ENCODE measurements at places on chromosomes 12 and 14. TPM values are rescaled to one million over a fixed set of nuclear protein-coding genes. Genes with fewer than 3 reads are reported as not detected.

The CFAP54 gene
- 2.6 TPM for total RNA-seq

The SLC25A47 gene
- total RNA-seq: not detected

The FOXA1 gene
- total RNA-seq: not detected

The ADGRD1 gene
- not detected for total RNA-seq

The PITPNM2 gene
- 2.9 TPM for total RNA-seq

The PSME2 gene
- 124 TPM for total RNA-seq

The PTPRO gene
- total RNA-seq: 0.35 TPM

The LBHD2 gene
- total RNA-seq: not detected

The LRR1 gene
- 18.2 TPM for total RNA-seq

The RBP5 gene
- total RNA-seq: not detected

The ARPC3 gene
- 835 TPM for total RNA-seq

The TCTN2 gene
- total RNA-seq: 14.4 TPM

The ANKRD33 gene
- total RNA-seq: not detected

The GXYLT1 gene
- 15.0 TPM for total RNA-seq

The ERP27 gene
- not detected for total RNA-seq

The TAS2R31 gene
- not detected for total RNA-seq

The RARG gene
- total RNA-seq: 49.9 TPM

The TAS2R50 gene
- total RNA-seq: not detected

The NOS1 gene
- not detected for total RNA-seq

The SAMD15 gene
- 1.7 TPM for total RNA-seq

The YBX3 gene
- 115 TPM for total RNA-seq

The SIRT4 gene
- total RNA-seq: 0.35 TPM

The SP1 gene
- 46.1 TPM for total RNA-seq

The DLK1 gene
- not detected for total RNA-seq

The NTN4 gene
- 0.58 TPM for total RNA-seq
